ENCODE measurements at places on chromosomes 16 and 17.

DNA sequence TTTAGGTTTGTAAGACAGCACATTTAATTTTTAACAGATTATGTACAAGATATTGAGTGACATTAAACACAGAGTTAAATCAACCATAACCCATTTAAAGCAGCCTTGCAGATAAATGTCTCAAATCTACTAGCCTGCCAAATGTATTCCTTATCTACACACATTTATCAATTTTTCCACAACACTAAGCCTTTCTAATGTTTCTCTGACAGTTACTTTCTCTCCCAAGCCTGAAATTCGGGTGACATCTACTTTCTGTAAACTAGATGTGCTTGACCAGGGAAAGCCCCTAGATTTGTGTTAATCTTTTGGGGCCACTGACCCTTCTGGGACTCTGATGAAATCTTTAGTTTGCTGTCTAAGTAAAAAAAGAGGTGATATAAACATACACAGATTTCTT is 69.0 kb downstream of the CDH13 start:
- H3K4me3 ChIP-seq, result no peak overlapping the region
- peaks cover 1% of the 10 kb centered on the region for H3K27me3 ChIP-seq
- H3K27ac ChIP-seq, result no peak overlapping the region
- peaks cover 5% of the 10 kb centered on the region for H3K36me3 ChIP-seq
- peaks cover 18% of the 10 kb centered on the region for H3K4me1 ChIP-seq

DNA sequence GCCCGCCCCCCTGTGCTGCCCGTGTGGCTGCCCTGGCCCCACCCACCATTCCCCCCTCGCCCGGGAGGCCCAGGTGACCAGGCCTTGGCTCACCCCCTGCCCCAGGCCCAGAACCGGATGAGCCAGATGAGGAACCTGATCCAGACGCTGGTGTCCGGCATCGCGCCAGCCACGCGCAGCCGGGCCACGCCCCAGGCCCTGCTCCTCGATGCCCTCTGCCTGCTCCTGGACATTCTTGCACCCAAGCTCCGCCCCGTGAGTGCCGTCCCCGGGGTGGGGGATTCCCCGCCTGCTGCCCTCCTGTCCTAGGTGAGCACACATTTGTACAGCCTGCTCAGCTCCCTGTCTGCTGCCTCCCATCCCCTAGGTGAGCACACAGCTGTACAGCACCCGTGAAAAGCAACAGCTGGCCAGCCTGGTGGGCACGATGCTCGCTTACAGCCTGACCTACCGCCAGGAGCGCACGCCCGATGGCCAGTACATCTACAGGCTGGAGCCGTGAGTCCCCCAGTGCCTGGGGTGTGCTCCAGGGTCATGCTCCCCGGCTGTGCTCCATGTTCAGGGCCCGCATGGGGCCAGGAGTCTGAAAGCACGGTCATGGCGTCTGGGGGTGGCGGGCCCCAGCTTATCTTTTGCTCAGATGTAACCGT is 4.8 kb downstream of the GNG13 start:
- no peak overlapping the region for H3K27ac ChIP-seq
- no peak overlapping the region for H3K4me3 ChIP-seq
- no peak for DNase-seq
- H3K4me1 ChIP-seq, result peaks cover 4% of the 10 kb centered on the region
- peaks cover 12% of the 10 kb centered on the region for H3K36me3 ChIP-seq
- peaks cover 2% of the 10 kb centered on the region for H3K27me3 ChIP-seq

GRCh38 chr17:13583996-13584700 is 17.6 kb downstream of the HS3ST3A1 start:
- H3K36me3 ChIP-seq, result no peaks in the 10 kb centered on the region
- no peaks in the 10 kb centered on the region for H3K4me1 ChIP-seq
- peaks cover 6% of the 10 kb centered on the region for H3K27me3 ChIP-seq
- no peak for DNase-seq
- no peak overlapping the region for H3K4me3 ChIP-seq

- no peak for DNase-seq
- peaks cover 62% of the 10 kb centered on the region for H3K4me1 ChIP-seq
- peaks cover 8% of the 10 kb centered on the region for H3K36me3 ChIP-seq
- H3K27me3 ChIP-seq, result no peaks in the 10 kb centered on the region
- H3K4me3 ChIP-seq, result no peak overlapping the region
These were observed 74.9 kb downstream of the CMIP start for GRCh38 chr16:81519301-81520150.

- peaks cover 20% of the 10 kb centered on the region for H3K36me3 ChIP-seq
- DNase-seq, result no peak
- no peak overlapping the region for H3K4me3 ChIP-seq
- H3K27ac ChIP-seq, result no peak overlapping the region
- no peaks in the 10 kb centered on the region for H3K27me3 ChIP-seq
- H3K4me1 ChIP-seq, result no peaks in the 10 kb centered on the region
These were observed 9.8 kb downstream of the RHOT1 start for GRCh38 chr17:32152130-32152529.

DNA sequence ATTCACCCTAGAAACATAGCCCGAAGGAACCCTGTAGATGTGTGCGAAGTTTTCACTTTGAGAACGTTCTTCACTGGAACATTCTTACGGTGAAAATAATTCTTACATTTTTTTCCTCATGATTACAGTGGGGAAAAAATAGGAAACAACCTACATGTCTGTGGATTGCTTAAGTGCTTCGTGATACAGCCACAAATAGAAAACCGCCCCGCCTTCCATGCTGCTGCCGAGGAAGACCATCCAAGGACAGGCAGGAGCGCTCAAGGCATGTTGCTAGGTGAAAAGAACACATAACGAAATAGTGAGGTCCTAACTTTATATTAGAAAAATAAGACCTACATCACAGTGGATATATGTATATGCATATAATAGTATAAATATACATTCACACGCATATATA is 78.8 kb downstream of the BMERB1 start:
- no peaks in the 10 kb centered on the region for H3K27me3 ChIP-seq
- peaks cover 15% of the 10 kb centered on the region for H3K4me1 ChIP-seq
- no peaks in the 10 kb centered on the region for H3K36me3 ChIP-seq
- H3K4me3 ChIP-seq, result no peak overlapping the region
- H3K27ac ChIP-seq, result no peak overlapping the region
- DNase-seq, result no peak

DNA sequence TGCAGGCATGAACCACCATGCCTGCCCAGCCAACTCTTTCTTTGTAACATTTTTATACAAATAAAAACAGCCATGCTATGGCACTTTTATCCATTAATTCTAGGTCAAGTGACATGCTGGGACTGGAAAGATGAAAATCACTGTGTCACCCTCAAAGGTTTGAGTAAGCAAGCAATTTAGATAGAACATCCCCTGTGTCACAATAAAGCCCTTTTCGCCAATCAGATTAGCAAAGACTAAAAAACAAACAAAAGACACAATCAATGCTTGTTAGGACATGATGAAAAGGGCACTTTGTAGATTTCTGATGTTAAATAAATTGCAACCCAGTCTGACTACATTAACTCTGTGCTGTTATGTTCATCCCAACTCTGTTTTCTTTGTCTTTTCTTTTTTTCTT is 26.4 kb downstream of the CHP2 start:
- H3K27me3 ChIP-seq, result peaks cover 34% of the 10 kb centered on the region
- no peak for DNase-seq
- H3K27ac ChIP-seq, result no peak overlapping the region
- no peaks in the 10 kb centered on the region for H3K36me3 ChIP-seq
- no peaks in the 10 kb centered on the region for H3K4me1 ChIP-seq

DNA sequence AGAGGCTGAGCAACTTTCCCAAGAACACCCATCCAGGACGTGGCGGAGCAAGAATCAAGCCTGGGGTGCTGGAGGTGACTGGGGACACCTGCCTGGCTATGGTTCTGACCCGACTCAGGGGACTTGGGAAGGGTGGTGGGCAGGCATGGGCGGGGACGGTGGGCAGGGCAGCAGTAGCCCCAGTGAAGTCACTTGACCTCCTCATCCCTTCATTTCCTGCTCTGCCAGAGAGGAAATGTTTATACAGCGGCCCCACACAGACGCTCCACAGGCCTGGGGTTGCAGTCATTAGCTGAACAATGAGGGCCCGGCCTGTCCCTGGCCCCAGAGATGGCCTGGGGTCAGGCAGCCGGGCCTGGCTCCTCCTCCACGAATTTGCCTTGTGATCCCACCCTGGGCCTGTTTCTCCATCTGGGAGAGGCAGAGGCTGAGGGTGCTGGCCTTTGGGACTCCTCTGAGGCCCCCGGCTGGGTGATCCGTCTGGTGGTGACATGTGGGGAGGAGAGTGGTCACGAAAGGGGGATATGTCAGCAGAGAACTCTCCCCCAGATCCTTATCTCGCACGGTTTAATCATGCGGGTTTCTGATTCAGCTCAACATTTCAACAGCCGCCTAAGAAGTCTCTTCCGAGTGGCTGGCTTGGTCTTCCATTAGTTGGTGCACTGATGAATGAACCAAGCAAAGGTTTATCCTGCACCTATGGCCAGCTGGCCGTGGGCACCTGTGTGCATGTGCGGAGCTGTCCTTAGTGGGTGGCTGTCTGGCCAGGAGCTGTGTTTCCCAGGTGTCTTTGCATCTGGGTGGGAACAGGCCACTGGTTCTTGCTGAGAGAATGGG is 175.9 kb downstream of the IRF8 start:
- no peak for DNase-seq
- no peak overlapping the region for H3K27ac ChIP-seq
- no peaks in the 10 kb centered on the region for H3K36me3 ChIP-seq
- no peak overlapping the region for H3K4me3 ChIP-seq
- H3K4me1 ChIP-seq, result no peaks in the 10 kb centered on the region

All from activated CD4-positive, alpha-beta memory T cell treated with anti-CD3 and anti-CD28 coated beads, Interleukin-2, amount 10 ng/mL, durations not matched to agents 7 days and 5 days (primary cell).